ENCODE measurements at places on chromosomes 4 and X. TPM values are rescaled to one million over a fixed set of nuclear protein-coding genes. Genes with fewer than 3 reads are reported as not detected.

DNA sequence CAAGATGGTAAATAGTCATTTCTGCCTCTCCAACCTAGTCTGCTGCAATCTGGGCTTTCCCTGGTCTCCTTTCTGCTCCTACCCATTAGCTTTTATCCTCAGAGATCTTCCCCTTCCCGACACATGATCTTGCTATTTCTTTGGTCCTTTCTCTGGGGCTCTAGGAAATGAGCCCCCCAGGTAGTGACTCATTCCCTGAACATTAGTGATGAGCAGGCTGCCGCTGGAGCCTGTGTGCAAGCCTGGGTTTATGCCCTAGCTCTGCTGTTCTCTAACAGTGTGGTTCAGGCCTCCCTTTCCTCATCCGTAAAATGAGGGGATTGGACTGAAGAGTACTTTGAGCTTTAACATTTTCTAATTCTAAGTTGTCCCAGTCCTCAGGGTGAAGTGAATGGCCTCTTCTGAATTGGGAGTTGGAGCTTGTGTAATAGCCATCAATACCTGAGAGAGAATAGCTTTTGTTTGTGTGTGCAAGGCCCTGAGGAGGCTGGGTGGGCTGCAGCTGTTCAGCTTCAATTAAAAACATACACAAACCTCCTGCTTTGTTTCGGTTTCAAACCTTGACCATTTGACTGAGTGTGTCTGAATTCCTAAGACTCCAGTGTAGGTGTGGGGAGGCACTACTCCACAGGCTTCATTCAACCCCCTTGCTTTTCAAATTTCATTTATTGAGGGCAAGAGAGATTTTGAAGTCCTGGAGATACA lies 115.6 kb upstream of the SCML1 start:
- no peaks in the 10 kb centered on the region for H3K27me3 ChIP-seq
- DNase-seq, result no peak
- no peaks in the 10 kb centered on the region for H3K4me1 ChIP-seq

JADE1 gene
- 19.3 TPM for total RNA-seq

- no peak for DNase-seq
- no peaks in the 10 kb centered on the region for H3K27me3 ChIP-seq
- no peak overlapping the region for H3K4me3 ChIP-seq
- H3K4me1 ChIP-seq, result no peaks in the 10 kb centered on the region
- no peak overlapping the region for H3K27ac ChIP-seq
These were observed 139.2 kb upstream of the AGTR2 start for GRCh38 chrX:116031331-116031730.

- no peak overlapping the region for H3K4me3 ChIP-seq
- no peaks in the 10 kb centered on the region for H3K36me3 ChIP-seq
- no peak overlapping the region for H3K27ac ChIP-seq
- no peak for DNase-seq
- no peaks in the 10 kb centered on the region for H3K4me1 ChIP-seq
These were observed 147.9 kb upstream of the CTSO start for GRCh38 chr4:156101571-156101970.

DNA sequence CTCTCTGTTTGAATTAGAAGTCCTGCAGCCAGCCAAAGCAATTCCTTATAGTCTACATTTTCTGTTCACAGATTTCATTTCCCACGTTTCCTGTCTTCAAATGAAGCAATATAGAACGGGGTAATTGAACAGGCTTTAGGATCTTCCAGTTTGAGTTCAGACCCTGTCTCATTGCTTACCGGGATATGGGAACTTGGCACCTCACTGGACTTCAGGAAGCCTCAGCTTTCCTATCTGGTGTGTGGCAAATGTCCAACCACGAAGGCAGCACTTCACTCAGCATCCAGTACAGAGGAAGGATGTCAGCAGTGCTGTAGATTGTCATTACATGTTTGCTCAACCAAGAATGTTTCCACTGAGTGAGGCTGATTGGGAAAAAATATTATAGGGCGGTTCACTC lies 271.1 kb upstream of the ZFP42 start:
- H3K36me3 ChIP-seq, result no peaks in the 10 kb centered on the region
- no peak overlapping the region for H3K4me3 ChIP-seq
- H3K4me1 ChIP-seq, result no peaks in the 10 kb centered on the region
- no peaks in the 10 kb centered on the region for H3K27me3 ChIP-seq
- H3K27ac ChIP-seq, result no peak overlapping the region

AP1AR gene
- 29.6 TPM for total RNA-seq

Data from Peyer's patch (tissue), 4 donors.